Central memory CD4-positive, alpha-beta T cell (primary cell): ENCODE measurements at places on chromosomes 3 and 15.

GRCh38 chr3:99753268-99753975 is 64.2 kb upstream of the CMSS1 start:
- no peak for DNase-seq

DNA sequence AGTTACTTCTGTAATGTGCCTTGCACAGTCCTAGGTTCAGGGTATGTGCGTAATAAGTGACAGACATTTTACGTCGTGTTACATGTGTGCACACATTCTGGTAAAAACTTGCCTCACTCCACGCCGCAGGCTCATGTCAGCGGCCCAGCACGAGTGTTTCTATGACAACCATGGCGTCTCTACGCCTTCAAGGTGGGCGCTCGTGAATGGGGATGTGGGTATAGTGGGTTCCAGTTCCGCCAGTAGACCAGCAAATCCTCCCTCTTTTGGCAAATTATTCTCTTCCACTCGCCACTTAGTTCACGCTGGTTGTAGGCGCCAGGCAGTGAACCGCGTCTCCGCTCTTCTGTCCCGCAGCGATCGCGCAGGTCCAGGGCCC is 40.3 kb downstream of the CHST14 start:
- DNase-seq = peak; percentile 6

- no peak for DNase-seq
Observed at GRCh38 chr3:116087426-116087825, 357.9 kb downstream of the LSAMP start.

DNA sequence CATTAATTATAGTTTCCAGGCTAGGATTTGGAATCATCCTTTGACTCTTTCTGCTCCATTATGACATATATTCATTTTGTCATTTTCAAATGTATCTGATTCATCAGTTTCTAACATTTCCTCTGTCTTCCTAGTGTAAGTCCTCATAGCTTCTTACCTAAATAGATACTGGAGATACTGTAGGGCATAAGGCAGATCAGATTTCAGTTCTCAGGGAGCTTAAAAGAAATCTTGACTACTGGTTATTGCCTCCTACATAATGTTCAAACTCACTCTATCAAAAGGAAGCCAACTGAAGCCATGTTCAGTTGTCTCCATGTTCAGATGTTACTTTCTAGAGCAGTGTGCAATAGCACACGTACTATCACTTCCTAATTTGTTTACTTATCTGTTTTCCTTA is 29.6 kb upstream of the CTDSPL2 start:
- no peak for DNase-seq
